ENCODE measurements at places on chromosomes 3 and 15. TPM values are rescaled to one million over a fixed set of nuclear protein-coding genes. Genes with fewer than 3 reads are reported as not detected.

GRCh38 chr3:74845081-74845480, 230.6 kb upstream of the CNTN3 start:
- no peak for DNase-seq

GRCh38 chr15:79610021-79610420, 177.9 kb downstream of the MINAR1 start:
- DNase-seq: no peak

Gene DUOXA1
- not detected for total RNA-seq

Gene HES1
- not detected for total RNA-seq

GRCh38 chr3:77381431-77381830, 341.5 kb downstream of the ROBO2 start:
- DNase-seq: no peak

- peak; percentile 97 for DNase-seq
These were observed at the start of gene USP4 for GRCh38 chr3:49339941-49340800. USP4 (minus strand) TSS chr3:49340053; CDS start chr3:49340024, 29 bp downstream.

DNA sequence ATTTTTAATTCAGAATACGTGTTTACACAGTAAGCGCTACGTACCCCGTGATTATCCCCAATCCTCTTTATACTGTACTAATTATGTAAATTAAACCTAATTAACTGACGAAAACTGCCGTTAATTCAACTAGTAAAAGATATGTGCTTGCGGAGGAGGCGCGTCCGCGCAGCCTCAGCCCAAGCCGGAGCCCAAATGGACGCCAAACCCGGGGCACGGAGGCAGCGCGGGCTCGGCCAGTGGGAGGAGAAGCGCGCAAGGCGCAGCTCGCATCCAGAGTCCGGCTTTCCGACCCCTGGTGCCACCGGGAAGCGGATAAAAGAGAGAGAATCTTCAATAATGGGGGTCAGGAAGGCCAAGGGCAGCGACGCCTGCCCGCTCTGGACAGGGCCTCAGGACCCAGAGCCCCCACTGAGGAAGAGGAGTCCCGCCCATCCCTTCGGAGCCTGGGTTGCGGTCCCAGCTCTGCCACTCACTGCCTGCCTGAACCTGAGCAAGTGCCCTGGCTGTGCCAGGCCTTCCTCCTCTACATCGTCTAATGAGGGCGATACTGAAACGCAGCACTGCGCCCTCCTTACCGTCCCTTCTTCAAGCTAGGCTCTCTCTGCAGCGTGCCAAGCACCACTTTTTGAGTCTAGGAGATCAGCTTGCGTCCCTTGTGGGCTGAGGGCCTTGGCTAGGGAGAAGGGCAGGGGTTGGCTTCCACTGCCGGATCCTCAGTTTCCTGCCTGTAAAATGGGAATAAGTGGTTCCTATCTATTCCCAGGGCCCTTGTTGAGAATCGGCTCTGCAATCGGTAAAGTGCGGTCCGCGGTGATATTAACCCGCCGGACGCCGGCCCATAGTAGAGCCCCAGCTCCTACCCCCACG, 5.0 kb upstream of the SKOR1 start:
- DNase-seq: no peak

GRCh38 chr3:123271466-123272159, 69.9 kb downstream of the SEC22A start:
- no peak for DNase-seq

- DNase-seq: no peak
These were observed 93.7 kb upstream of the UBE3A start for GRCh38 chr15:25532269-25533140.

GRCh38 chr3:186180891-186181481, 72.1 kb upstream of the ETV5 start:
- no peak for DNase-seq

- peak; percentile 73 for DNase-seq
These were observed at the start of gene TNFSF10 for GRCh38 chr3:172522871-172523818. TNFSF10 (minus strand) TSS chr3:172523430; CDS start chr3:172523384, 46 bp downstream.

Gene SNTN
- not detected for total RNA-seq

Gene MYO5C
- total RNA-seq: 0.56 TPM

DNA sequence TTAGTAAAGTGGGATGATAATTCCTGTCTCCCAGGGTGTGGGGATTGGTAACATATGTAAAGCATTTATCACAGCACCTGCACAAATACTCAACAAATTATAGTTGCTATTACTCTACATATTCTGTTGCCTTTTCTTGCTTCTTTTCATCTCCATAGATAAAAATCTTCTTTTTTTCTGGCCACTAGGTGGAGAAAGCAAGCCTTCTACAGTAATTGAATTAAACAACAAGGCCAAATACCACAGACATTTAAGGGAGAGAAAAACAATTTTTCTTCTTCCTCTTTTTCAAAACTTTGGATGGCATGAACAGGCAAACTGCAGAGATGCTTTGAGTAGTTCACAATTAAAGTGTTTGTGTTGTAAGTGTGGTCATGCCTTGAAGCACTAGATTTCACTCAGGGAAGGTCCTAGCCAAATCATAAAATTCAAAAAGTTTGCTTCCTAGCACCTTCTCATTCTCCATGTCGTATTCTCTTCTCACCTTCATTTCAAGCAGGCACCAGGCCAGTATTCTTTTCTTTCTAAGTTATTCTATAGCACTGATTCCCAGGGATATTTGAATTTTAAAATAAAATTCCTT, 493.4 kb upstream of the TGFBR2 start:
- DNase-seq: no peak

Gene A4GNT
- total RNA-seq: not detected

- DNase-seq: no peak
These were observed 17.8 kb upstream of the CLDN1 start for GRCh38 chr3:190340071-190340470.

Gene TNNC1
- 2.9 TPM for total RNA-seq

DNA sequence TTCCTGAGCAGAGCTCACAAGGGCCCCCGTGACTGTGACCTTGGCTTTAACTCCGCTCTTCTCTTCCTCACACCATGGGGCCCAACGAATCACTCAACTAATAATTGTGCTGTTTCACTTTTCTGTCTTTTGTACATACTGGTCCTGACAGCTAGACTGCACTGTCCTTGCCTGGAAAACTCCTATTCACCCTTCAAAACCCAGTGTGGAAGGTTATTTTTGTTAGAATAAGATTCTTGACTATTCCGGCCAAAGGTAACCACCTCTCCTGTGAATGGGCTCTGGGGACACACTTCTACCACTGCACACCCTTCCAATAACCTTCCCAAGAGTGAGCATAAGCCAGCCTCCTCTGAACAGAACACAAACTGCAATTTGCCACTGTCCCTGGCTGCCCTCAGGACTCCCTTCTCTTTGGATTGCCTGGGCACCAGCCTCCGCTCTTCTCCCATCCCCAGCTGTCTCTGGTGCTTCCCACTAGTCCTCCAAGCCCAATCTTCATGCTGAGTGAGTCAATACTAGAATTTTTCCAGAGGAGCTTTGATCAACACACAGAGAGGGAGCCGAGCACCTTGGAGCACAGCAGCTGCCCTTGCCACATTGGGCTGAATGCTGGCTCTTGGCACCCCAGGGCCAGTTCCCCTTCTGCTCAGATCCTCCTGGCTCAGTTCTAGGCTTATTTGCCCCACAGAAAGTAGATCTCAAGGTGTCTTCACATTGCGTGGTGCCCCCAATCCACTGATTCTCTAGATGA, 2.1 kb downstream of the SCN5A start:
- DNase-seq: no peak

Gene DZIP3
- total RNA-seq: 16.2 TPM

DNA sequence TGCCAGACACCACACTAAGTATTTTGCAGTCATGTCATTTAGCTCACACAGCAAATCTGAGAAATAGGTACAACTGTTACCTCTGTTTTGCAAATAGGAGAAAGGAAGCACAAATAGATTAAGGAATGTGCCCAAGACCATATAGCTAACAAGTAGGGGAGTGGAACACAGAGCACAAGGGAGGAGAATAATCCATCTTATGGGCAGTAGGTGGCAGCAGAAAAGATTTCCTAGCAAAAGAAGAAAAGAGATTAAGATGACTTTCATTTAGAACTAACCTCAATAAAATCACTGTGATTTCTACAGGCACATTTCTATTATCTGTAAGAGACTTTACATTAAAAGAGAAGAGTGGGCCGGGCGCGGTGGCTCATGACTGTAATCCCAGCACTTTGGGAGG, 49.1 kb downstream of the NR1I2 start:
- DNase-seq: no peak

DNA sequence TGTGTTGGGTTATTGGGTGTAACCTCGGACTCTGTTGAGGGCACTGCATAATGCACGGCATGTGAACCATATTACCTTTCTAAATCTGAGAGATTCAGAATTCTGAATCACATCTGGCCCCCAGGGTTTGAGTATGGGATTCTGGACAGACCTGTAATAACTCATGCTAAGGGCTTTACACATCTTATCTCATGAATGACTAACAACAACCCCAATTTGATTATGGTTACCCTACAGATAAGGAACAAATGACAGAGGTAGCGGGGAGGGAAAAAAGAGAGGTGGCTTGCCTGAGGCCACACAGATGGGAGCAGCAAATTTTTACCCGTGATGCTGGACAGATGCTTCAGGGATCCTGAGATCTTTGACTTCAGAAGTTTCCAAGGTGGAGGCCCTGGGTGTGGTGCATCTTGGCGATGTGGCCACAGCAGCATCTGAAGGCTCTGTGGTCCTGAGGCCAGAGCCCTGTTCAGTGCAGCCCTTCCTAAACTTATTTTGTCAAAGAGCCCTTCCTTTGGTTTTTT, 43.8 kb downstream of the POMGNT2 start:
- DNase-seq: no peak

DNA sequence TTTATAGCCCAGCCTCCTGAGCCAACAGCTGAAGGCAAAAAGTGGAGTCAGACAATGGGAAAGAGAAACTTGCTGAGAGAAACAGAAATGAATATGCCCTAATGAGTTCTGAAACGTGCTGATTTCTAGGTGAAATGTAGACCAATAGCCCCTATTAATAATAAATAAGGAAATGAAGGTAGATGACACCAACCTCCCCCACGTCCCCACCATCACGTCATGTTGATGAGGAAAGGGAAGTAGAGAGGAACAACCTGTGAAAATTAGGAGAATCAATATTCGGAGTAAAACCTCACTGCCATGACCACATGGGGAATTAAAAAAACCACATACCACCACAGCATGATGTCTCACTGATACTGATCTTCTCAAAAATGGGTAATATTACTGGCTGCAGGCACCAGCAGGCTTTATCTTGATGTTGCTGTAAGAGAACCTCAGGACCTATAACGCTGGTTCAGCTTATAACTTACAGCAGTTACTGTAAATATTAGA, 64.0 kb downstream of the KAT2B start:
- peak; percentile 56 for DNase-seq

- DNase-seq: no peak
These were observed 95.2 kb downstream of the RYK start for GRCh38 chr3:134155446-134155845.

- no peak for DNase-seq
These were observed 44.0 kb upstream of the MANF start for GRCh38 chr3:51340989-51341636.

Gene IL1RAP
- total RNA-seq: 8.2 TPM
